Epithelial cell of proximal tubule (primary cell): ENCODE measurements at places on chromosomes 2 and 18.

GRCh38 chr2:48127612-48128191, 221.4 kb upstream of the FBXO11 start:
- DNase-seq = no peak

DNA sequence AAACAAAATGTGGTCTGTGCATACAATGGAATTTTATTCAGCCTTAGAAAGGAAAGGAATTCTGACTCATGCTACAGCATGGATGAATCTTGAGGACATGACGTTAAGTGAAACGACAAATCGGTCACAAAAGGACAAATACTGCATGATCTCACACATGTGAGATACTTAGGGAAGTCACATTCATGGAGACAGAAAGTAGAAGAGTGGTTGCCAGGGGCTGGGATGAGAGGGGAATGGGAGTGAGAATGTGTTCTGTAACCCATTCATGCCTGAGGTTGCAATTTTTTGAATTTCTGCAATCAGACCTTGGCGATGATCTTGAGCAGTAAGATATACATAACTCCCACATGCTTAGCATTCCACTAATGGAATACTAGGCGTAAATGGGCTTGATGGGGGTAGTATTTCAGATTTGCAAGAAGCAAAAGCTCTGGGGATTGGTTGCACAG, 22.0 kb downstream of the FHL2 start:
- no peak for DNase-seq

- DNase-seq = no peak
These were observed 152.9 kb downstream of the TTC32 start for GRCh38 chr2:19748711-19749506.

DNA sequence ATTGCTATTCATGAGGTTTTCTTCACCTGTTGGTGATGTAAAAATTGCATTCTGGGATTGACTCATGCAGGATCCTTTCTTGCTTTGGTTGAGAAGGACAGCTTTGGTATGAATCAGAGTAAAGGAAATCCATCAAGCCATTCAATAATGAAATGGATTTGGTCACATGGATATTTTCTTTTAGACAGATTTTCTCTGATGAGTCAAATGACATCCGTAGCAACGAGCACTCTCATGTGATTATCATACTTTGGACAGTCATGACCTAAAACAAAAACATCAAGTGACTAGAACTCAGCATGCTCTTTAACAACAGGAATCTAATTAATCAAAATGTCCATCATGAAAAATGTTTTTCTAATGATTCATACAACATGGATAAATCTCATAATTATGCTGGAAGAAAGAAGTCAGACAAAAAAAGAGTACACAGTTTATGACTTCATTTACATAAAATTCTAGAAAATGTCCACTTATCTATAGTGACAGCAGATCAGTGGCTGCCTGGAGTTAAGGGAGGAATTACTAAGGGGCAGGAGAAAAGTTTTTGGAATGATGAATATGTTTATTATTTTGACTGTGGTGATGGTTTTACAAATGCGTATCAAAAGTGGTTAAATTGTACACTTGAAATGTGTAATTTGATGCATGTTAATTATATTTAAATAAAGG, 30.7 kb downstream of the TRAK2 start:
- peak; percentile 83 for DNase-seq

DNA sequence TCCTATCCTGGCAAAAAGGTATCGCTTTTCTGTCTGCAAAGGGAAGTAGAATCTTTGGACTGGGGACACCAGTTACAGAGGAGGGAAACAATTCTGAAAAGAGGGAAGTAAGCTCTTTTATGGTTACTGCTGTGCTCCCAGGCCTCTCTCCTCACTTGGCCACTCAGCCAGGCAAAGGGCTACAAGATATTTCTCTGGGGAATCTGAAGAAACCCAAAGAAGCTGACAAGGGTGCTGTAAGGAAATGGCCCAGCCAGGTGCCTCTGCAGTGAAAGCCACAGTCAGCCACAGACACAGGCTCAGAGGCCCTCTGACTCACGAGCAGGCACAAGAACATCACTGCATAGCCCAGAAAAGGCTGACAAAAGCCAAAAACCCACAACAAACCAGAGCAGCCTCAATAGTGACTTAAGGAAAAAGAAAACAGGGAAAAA, 5.8 kb downstream of the HDLBP start:
- no peak for DNase-seq

GRCh38 chr18:79736846-79737245, 57.2 kb downstream of the CTDP1 start:
- no peak for DNase-seq

- no peak for DNase-seq
These were observed 242.6 kb upstream of the FBXO11 start for GRCh38 chr2:48148841-48149430.
